ENCODE measurements at places on chromosomes 16 and 17. TPM values are rescaled to one million over a fixed set of nuclear protein-coding genes. Genes with fewer than 3 reads are reported as not detected.

DPH1 gene
- total RNA-seq = 98.0 TPM

DNA sequence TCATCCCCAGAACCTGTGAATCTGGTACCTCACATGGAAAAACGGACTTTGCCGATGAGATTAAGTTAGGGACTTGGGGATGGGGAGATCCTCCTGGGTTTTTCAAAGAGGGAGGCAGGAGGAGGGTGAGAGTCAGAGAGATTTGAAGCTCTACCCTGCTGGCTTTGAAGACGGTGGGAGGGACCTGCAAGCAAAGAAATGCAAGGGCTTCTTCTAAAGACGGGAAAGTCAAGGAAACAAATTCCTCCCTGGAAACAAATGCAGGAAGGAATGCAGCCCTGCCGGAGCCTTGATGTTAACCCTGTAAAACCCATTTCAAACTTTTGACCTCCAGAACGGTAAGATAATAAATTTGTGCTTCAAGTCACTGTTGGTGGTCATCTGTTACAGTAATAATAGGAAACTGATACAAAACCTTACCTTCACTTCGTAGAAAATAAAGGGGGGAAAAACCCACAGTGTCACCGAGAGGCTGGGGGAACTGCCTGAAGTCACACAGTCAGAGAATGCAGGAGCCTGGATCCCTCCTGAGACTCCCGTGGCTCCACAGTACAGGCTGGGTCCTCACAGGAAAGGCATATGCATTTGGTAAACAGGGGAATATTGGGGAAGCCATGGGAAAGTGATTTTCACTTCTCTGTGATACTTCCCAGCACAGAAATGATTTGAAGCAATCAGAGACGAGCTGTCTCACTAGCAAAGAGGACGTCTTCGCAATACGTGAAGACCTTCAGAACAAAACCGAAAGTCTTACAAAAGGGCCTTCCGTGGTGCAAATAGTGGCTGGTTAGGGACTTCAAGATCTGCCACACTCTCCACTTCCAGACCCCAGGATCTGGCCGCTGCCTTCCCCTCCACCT is 58.9 kb upstream of the CLEC3A start:
- no peak overlapping the region for H3K4me3 ChIP-seq
- no peaks in the 10 kb centered on the region for H3K27me3 ChIP-seq
- H3K4me1 ChIP-seq = no peaks in the 10 kb centered on the region
- H3K27ac ChIP-seq = no peak overlapping the region

GRCh38 chr17:19756546-19756945 is 8.4 kb upstream of the ALDH3A1 start:
- no peaks in the 10 kb centered on the region for H3K27me3 ChIP-seq
- peak; percentile 16 for DNase-seq
- H3K4me3 ChIP-seq = no peak overlapping the region

DNA sequence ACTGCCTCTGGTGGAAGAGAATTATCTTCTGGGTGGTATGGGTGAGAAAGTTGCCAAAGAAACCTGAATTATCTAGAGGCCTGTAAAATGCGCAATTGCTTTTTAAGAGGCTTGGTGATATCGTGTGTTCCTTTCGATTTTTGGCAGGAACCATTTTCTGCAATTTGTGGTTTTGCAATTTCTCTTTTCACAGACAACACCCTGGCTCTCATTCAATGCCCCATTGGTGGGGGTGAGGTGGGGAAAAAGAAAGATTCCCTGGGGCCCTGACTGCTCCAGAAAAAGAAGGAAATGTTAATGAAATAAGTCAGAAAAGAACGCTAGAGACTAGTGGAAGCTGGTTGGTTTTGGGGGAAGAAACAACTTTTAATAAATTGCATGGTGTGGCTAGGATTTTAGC is 77.4 kb downstream of the ANKFN1 start:
- no peaks in the 10 kb centered on the region for H3K27me3 ChIP-seq
- H3K27ac ChIP-seq = no peak overlapping the region
- no peak overlapping the region for H3K4me3 ChIP-seq
- no peak for DNase-seq
- H3K4me1 ChIP-seq = no peaks in the 10 kb centered on the region

DNA sequence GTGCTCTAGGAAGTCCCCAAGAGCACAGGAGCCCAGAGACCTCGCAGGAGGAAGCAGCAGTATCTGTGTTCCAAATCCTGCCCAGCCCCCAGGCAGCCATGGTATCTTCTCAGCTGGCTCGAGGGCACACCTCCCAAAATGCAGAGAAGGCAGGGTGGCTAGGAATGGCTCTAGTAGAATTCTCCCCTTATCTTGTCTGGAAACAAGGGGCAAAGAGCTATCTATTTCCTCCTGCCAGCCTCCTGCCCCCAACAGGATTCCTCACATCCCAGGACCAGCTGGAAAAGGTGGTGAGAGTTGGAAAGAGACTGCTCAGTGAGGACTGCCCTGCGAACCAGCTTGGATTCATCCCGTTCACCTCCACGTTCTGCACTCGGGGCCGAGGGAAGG is 8.6 kb upstream of the TSPOAP1 start:
- peak overlapping the region; percentile 36 for H3K4me3 ChIP-seq
- peak overlapping the region; percentile 95 for H3K27ac ChIP-seq
- DNase-seq = no peak

DNA sequence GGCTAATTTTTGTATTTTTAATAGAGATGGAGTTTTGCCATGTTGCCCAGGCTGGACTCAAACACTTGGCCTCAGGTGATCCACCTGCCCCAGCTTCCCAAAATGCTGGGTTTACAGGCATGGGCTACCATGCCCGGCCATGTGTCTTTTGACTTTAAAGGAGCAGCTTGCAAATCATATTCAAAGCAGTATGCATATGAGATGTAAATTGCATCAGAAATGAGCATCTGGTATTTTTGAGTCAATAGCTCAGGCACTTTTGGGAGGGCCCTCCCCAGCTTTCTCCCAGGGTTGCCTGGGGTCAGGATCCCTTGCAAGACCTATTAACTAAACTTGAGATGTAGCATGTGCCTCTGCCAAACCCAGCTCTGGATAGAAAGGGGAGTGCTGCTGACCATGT is 21.5 kb downstream of the EPOP start:
- no peak overlapping the region for H3K27ac ChIP-seq
- no peak for DNase-seq
- no peaks in the 10 kb centered on the region for H3K36me3 ChIP-seq
- no peak overlapping the region for H3K4me3 ChIP-seq
- H3K27me3 ChIP-seq = no peaks in the 10 kb centered on the region

DNA sequence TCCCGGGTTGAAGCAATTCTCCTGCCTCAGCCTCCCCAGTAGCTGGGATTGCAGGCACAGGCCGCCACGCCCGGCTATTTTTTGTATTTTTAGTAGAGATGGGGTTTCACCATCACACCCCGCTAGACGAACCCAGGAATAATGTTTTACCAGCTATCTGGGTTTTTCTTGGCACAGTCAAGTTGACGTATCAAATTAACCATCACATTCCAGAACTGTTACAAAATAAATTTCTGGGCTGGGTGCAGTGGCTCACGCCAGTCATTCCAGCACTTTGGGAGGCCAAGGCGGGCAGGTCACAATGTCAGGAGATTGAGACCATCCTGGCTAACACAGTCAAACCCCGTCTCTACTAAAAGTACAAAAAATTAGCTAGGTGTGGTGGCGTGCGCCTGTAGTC is 501.2 kb downstream of the SHISA9 start:
- DNase-seq = no peak
- no peak overlapping the region for H3K27ac ChIP-seq
- no peaks in the 10 kb centered on the region for H3K27me3 ChIP-seq
- H3K4me3 ChIP-seq = no peak overlapping the region

- no peaks in the 10 kb centered on the region for H3K36me3 ChIP-seq
- no peak overlapping the region for H3K27ac ChIP-seq
- no peak for DNase-seq
- H3K27me3 ChIP-seq = no peaks in the 10 kb centered on the region
These were observed 20.5 kb downstream of the TANC2 start for GRCh38 chr17:62986549-62986948.

- DNase-seq = no peak
- H3K4me1 ChIP-seq = no peaks in the 10 kb centered on the region
These were observed 31.2 kb upstream of the TENT4B start for GRCh38 chr16:50121721-50122445.

SDR42E1 gene
- total RNA-seq = 2.1 TPM

DNA sequence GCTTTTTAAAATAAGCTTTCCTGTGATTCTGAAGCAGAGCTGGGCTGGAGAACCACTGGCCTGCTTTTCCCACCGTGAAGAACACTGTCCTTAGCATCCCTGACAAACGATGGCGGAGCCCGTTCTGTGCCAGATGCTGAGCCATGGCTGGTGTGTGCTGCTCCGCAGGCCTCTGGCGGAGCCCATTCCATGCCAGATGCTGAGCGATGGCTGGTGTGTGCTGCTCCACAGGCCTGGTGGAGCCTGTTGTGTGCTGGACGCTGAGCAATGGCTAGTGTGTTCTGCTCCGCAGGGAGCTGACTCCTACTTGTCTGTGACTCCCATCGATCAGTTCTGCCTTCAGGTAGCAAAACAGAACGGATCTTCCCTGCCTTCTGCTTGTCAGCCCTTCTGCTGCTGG is 4.3 kb downstream of the ENDOV start:
- no peaks in the 10 kb centered on the region for H3K27me3 ChIP-seq
- H3K36me3 ChIP-seq = no peaks in the 10 kb centered on the region
- H3K4me3 ChIP-seq = no peak overlapping the region
- peaks cover 32% of the 10 kb centered on the region for H3K4me1 ChIP-seq

GRCh38 chr17:82399041-82399441 is 19.1 kb upstream of the HEXD start:
- H3K4me3 ChIP-seq = no peak overlapping the region
- no peak overlapping the region for H3K27ac ChIP-seq
- DNase-seq = no peak
- H3K27me3 ChIP-seq = no peaks in the 10 kb centered on the region
- H3K36me3 ChIP-seq = peaks cover 52% of the 10 kb centered on the region

FLYWCH2 gene
- total RNA-seq = 46.1 TPM

TPSG1 gene
- total RNA-seq = 38.8 TPM

- no peaks in the 10 kb centered on the region for H3K36me3 ChIP-seq
- peaks cover 4% of the 10 kb centered on the region for H3K4me1 ChIP-seq
- no peaks in the 10 kb centered on the region for H3K27me3 ChIP-seq
- no peak for DNase-seq
- H3K27ac ChIP-seq = no peak overlapping the region
These were observed 289.4 kb downstream of the ABCC12 start for GRCh38 chr16:47866423-47866822.

GRCh38 chr17:66677201-66677981 is 157.5 kb upstream of the CACNG5 start:
- no peaks in the 10 kb centered on the region for H3K27me3 ChIP-seq
- no peak for DNase-seq
- H3K4me3 ChIP-seq = no peak overlapping the region
- H3K4me1 ChIP-seq = peaks cover 4% of the 10 kb centered on the region

- no peak overlapping the region for H3K4me3 ChIP-seq
- no peak for DNase-seq
- peak overlapping the region; percentile 51 for H3K27ac ChIP-seq
- H3K27me3 ChIP-seq = no peaks in the 10 kb centered on the region
- peaks cover 17% of the 10 kb centered on the region for H3K36me3 ChIP-seq
These were observed 34.6 kb downstream of the DCUN1D3 start for GRCh38 chr16:20865420-20866131.

DNA sequence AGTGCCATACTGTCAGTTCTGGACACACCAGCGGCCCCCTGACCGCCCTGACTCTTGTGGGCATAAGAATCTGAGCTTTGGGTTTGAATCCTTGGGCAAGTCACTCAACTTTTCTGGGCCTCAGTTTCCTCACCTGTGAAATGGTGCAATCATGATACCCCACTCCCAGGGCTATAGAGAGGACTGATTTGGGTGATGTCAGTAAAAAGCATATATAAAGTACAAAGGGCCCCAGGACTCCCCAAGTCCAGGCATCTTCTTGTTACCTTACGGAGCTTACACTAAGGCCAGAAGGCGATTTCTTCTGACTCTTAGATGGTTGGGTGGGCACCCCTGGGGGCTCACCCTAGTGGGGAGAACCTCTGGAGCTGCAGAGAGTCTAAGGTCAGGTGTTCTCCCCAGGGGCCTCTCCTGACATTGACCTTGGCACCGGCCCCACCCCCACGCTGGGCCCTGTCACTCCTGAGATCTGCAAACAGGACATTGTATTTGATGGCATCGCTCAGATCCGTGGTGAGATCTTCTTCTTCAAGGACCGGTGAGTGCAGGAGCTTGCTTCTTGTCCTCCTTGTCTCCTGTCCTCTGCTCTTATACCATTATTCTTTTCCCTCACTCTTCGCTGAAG is 13.9 kb downstream of the MMP2 start:
- no peaks in the 10 kb centered on the region for H3K27me3 ChIP-seq
- no peak overlapping the region for H3K4me3 ChIP-seq
- no peak overlapping the region for H3K27ac ChIP-seq
- H3K4me1 ChIP-seq = peaks cover 6% of the 10 kb centered on the region
- H3K36me3 ChIP-seq = peaks cover 30% of the 10 kb centered on the region

DNA sequence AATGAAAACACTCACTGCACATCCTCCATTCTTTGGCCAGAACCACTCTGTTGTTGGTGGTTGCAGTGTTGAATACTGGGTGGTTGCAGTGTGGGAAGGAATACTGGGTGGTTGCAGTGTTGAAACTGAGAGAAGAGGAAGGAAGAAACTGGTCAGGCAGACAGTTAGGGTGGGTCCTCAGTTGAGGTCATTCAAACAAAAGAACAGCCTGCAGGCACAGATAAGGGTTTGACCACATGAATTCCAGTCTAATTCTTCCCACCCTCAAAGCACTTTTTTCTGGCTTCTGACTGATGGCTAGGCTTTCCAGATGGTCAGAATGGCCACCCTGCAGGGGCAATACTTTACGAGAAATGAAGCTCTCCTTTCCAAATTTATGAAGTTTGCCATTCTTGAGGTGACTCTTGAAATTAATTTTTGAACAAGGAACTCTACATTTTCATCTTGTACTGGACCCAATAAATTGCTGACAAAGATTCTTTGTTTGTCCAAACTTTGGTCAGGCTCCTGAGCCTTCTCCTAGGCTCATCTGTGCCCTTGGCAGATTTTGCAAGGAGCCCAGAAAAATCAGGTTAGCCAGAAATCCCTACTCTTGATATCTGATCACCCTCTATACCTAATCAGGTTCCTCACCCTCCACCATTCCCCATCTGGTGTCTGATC is 596.6 kb upstream of the CDH5 start:
- H3K4me1 ChIP-seq = no peaks in the 10 kb centered on the region
- no peak for DNase-seq
- H3K4me3 ChIP-seq = no peak overlapping the region
- no peaks in the 10 kb centered on the region for H3K27me3 ChIP-seq

DNA sequence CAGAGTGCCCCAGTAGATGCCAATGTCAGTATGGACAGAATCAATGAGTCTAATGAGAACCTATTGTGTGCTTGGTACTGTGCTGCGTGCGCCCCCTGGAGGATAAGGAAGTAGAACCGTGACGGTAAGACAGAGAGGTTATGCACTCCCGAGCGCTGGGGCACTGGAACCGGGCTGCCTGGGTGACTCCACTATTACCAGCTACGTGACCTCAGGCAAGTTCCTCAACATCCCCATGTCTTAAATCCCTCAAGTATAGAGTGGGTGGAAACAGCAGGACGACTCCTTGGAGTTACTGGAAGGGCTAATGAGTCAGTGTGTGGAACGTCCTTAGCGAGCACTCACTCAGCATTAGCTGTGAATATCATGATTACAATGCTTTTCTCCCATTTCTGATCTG is 16.2 kb downstream of the CHST4 start:
- no peaks in the 10 kb centered on the region for H3K36me3 ChIP-seq
- H3K27me3 ChIP-seq = no peaks in the 10 kb centered on the region
- no peaks in the 10 kb centered on the region for H3K4me1 ChIP-seq
- H3K27ac ChIP-seq = no peak overlapping the region

C16orf92 gene
- not detected for total RNA-seq

SHCBP1 gene
- 1.6 TPM for total RNA-seq
